Breast epithelium (tissue), 4 donors: ENCODE measurements at places on chromosomes 3 and 15. TPM values are rescaled to one million over a fixed set of nuclear protein-coding genes. Genes with fewer than 3 reads are reported as not detected.

- DNase-seq, result no peak
These were observed 128.3 kb upstream of the VEPH1 start for GRCh38 chr3:157631478-157631877.

The TM4SF18 gene
- total RNA-seq, result 7.2 TPM

DNA sequence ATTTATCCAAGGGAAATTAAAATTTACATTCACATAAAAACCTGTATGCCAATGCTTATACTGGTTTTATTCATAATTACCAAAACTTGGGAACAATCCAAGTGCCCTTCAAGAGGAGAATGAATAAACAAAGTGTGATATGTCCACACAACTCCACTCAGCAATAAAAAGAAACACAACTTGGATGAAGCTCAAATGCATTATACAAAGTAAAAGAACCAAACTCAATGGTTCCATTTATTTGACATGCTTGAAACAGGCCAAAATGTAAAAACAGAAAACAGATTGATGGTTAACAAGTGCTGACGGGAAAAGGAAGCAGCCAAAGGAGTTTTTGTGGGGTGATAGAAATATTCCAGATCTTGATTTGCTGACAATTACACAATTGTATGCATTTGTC lies 23.5 kb downstream of the OCA2 start:
- no peak for DNase-seq

GRCh38 chr15:89201465-89202005 lies 19.8 kb downstream of the RLBP1 start:
- no peak for DNase-seq

DNA sequence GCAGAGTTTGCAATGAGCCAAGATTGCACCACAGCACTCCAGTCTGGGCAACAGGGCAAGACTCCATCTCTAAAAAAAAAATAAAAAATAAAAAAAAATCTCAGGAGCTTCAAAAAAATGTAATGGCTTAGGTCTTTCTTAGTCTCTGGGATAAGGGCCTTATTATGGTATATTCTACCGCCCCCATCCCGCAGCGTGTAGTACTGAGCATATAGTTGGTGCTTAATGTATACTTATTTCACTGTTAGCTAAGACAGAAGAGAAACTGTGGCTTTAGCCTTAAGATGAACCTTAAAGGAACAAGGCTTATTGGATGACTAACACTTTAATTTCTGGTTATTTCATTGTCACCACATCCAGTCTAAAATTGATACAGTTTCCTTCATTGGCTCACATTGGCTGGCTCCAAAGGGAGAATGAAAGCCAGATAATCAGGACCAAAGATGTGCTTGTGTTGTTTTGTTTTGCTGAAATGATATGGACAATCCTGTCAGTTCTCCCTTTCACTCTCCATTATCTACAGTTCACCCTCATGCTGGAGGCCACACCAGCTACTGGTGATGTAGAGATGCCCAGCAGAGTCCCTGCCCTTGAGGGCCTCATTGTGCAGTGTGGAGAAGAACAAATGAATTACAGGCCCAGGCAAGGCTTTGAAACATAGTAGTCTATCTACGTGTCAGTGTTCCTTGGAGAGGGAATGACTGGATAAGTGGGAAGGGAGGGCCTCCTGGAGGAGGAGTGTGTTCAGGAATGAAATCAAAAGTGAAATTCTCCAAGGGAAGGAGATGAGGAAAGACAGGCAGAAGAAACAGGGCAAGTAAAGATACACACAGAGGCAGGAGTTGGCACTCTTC lies 17.4 kb upstream of the RAF1 start:
- DNase-seq, result no peak

GRCh38 chr3:190208196-190208595 lies 87.5 kb upstream of the P3H2 start:
- DNase-seq, result no peak

- DNase-seq, result peak; percentile 4
These were observed 72.7 kb downstream of the SCN5A start for GRCh38 chr3:38576526-38577370.

DNA sequence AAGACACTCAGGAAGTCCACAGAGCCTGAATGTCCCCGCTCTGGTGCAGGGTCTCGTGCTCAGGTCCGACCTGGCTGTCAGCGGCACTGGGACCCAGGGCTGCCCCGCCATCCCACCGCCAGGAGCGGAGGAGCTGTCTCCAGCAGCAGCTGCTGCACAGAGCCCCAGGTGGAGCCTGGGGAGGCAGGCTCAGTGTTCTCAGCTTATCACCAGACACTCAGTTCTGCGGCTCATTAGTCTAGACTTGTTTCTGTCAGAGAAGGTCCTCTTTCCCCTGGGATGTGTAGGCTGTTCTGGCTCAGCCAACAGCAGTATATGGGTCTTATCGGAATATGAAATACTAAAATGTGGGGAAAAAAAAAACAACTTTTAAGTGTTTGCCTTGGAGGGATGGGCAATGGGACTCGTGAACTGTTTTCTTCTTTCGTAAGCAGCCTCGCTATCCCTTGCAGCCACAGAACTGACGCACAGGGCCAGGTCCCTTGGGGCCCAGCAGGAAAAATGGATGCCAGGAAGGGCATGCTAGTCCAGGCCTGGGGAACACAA lies 75.9 kb downstream of the KLF13 start:
- no peak for DNase-seq

GRCh38 chr3:15647611-15648167 lies 46.1 kb downstream of the BTD start:
- DNase-seq, result no peak

The XCR1 gene
- under 0.01 TPM for total RNA-seq

DNA sequence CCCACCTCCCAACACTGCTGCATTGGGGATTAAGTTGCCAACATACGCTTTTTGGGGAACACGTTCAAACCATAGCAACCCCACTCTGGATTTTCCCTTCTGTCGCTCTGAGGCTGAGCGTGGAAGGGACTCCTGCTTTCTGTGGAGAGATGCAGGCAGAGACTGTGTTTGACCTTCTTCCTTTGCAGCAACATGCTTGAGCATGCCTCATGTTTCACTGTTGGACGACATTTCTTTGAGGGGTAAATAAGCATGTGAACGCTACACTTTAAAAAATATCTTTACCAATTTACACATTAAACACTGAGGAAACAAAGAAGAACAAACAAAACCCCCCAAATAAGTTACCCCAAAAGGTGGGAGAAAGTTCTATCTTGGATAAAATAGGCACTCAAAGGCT lies 14.2 kb upstream of the MAPK6 start:
- no peak for DNase-seq

The GOLGA6B gene
- not detected for total RNA-seq

- no peak for DNase-seq
These were observed 3.8 kb downstream of the ZMAT3 start for GRCh38 chr3:179067839-179068238.

The GOLGA8O gene
- not detected for total RNA-seq

- DNase-seq, result no peak
These were observed 55.2 kb downstream of the CMSS1 start for GRCh38 chr3:99872923-99873254.

DNA sequence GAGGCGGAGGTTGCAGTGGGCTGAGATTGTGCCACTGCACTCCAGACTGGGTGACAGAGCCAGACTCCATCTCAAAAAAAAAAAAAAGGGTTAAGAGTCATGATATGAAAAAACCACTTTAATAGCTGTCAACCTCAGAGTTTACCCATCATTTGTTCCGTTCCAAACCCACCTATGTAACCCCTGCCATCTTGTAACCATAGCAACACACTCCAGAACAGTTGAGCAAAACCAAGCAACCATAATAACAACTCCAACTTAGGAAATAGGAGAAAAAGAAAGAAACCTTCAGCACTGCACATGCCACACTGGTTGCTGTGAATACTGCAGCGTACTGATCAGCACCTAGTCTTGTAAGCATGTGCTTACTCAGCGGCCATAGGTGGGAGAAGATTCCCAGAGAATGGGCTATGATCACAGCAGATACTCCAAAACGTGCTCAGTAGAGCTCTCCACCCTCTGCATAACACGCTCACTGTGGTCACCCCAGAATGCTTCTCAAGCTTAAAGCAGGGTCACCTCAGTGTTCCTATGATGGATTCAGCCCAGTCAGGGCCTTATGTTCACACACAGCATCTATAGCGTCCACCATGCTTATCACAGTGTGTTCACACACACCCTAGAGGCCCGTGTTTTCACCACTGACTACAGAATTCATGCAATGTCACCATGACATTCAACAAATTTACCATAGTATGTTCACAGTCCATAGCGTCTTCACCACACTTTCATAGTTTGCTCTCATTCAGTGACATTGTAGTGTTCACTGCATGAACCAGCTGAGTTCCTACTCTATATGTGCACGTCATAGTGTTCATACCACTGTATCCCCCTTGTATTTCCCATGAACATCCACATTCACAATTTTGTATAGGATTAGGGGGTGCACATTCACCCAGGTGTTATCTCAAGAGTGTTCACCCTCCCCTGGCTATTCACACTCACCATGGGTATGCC lies 6.5 kb upstream of the CILP start:
- no peak for DNase-seq

- no peak for DNase-seq
These were observed 32.4 kb downstream of the CD200R1L start for GRCh38 chr3:112814266-112814665.

DNA sequence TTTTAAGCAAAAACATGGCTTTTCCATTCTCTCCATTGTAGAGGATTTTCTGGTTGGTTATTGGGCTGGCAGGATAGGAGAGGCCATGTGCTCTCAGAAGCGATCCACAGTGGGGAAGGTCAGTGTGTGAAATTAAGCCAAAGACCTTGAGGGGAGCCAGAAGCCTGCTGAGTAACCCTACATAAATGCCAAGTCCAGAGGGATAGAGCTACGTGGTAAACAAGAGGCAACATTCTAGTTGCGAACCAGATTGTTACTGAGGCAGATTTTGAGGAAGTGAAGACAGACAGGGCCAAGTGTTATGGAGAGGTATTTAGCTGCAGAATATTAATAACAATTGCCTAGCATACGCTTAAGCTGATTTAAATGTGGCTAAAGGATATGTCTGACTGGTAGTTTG lies 592.8 kb upstream of the GBE1 start:
- DNase-seq, result no peak

The MAPKAPK3 gene
- total RNA-seq, result 38.4 TPM

DNA sequence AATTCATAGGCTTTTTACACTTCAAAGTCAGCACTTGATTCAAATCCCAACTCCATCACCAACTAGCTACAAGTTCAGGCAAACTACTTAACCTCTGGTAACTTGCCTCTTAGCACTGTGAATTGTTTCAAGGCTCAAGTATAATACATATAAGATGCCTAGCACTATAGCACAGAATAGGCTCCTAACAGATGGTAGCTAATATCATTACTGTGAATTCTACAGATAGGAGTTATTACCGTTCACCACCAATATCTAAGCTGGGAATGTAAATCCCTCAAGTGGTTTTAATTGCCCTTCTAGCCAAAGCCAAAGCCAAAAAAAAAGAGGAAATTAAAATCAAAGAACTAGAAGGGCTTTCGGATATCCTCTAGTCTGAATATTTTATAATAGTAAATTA lies 15.4 kb downstream of the DLG1 start:
- no peak for DNase-seq

The TLR9 gene
- total RNA-seq, result not detected

The MESP2 gene
- 0.64 TPM for total RNA-seq

DNA sequence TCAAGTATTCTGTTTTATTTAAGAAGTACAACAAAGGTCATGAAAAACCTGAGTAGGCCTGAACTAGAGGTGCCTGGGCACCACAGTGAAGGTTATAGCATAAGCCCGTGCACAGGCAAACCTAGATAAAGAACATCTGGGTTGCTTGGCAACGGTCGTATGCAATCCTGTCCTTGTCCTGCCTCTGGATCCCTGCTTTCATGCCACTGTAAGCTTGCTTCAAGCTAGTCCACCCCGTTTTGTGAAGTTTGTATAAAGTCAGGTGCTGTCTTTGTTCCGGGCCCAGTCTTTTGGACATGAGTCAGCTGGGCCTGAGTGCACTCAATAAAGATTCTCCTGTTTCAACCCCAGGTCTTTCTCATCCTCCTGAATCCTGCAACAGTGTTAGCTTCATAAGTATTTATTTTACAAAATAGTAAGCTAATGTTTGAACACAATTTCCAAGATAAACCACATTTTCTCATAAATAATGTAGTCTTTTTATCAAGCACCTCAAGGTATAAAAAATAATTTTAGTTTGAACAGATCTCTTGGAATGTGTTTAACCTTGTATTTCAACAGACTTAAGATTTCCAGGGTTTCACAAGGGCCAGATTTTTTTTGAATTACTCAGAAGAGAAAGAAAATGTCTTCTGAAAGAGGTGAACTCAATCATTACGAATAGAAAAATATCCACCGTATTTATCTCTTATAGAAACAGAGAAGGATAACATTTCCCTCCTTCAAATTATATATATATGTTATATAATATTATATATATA lies 14.3 kb upstream of the SLC9C1 start:
- no peak for DNase-seq

- no peak for DNase-seq
These were observed 48.6 kb upstream of the SLCO2A1 start for GRCh38 chr3:134078169-134078831.

- no peak for DNase-seq
These were observed 247.1 kb downstream of the CHST2 start for GRCh38 chr3:143366672-143367071.

DNA sequence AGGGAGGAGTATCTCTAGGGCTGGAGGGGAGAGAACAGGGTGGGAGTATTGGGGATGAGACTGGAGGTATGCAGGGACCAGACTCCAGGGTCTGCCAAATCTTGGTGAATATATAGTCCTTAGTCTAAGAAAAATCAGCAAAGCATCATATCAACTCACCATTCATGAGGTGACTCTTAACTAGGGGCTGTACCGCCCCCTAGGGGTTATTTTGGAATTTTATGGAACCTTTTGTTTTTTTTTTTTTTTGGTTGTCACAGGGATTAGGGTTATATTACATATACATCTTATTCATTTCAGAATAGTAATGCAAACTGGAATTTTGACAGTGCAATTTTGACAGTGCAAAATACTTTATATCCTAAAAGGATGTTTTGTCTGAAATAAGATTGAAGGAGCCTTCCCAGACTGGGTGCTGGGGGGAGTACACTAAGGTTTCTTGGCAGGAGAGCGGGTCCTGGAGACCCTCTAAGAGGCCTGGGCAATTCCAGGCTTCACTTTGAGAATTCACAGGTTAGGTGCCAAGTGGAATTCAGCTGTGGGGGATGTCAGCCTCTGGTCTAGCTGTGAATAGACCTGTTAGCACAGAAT lies 7.5 kb downstream of the CMTM7 start:
- DNase-seq, result no peak

The C2CD4A gene
- 0.66 TPM for total RNA-seq

The GAP43 gene
- 0.16 TPM for total RNA-seq

The SEMA6D gene
- 10.5 TPM for total RNA-seq

DNA sequence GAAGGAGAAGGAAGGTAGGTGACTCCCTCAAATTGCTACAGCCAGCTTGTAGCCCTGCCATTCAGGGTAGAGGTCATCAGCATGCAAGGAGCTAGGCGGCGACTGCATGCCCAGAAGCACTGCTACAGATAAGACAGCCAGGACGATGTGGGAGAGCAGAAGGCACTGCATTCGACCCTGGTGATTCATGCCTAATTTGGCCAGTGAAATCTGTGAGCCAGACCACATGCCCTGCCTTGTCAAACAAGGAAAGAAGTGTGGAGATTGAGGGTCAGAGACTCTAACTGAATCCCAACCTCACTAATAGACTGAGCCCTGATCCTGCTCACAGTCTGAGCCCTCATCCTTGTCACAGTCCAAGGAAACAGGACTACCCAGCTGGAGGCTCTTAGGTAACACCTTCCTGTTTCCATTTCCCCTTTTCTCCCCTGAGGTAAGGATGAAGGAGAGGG lies 86.6 kb downstream of the LINGO1 start:
- no peak for DNase-seq

The SPESP1 gene
- 5.1 TPM for total RNA-seq

GRCh38 chr3:132284781-132285619 lies 32.2 kb upstream of the ACP3 start:
- DNase-seq, result no peak

GRCh38 chr15:31344266-31344665 lies 17.6 kb downstream of the KLF13 start:
- DNase-seq, result no peak
